Right lung (tissue), 10 donors: ENCODE measurements at places on chromosomes 5 and 9.
A peak's percentile ranks its signal among the peaks of the same experiment; 100 is the strongest.

DNA sequence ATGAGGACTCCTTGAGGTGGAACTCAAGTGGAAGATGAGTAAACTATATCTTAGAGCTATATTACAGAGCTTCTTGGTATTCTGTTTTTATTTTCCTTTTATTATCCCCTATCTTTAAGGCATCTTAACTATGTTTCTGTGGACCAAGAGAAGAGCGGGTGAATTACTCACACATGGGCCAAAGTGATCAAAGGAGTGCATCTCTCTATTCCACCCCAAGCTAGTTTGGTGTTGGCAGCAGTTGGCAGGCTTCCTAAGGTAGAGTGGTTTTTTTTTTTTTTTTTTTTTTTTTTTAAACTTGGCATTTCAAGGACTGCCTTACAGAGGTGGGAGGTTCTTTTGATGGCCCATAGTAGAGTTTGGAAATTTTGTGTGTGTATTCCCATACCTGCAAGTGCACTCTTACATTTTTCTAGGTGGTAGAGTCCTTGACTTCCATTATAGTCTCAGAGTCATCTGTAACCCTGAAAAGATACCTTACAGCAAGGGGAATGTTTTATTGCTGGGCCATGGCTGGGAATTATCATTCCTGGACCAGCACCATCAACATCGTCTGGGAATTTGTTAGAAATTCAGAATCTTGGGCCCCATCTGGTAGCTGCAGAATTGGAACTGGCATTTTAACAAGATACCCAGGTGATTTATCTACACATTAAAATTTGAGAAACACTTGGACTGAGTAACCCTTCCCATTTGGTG, 51.0 kb downstream of the ARHGAP26 start:
- DNase-seq, result no peak

DNA sequence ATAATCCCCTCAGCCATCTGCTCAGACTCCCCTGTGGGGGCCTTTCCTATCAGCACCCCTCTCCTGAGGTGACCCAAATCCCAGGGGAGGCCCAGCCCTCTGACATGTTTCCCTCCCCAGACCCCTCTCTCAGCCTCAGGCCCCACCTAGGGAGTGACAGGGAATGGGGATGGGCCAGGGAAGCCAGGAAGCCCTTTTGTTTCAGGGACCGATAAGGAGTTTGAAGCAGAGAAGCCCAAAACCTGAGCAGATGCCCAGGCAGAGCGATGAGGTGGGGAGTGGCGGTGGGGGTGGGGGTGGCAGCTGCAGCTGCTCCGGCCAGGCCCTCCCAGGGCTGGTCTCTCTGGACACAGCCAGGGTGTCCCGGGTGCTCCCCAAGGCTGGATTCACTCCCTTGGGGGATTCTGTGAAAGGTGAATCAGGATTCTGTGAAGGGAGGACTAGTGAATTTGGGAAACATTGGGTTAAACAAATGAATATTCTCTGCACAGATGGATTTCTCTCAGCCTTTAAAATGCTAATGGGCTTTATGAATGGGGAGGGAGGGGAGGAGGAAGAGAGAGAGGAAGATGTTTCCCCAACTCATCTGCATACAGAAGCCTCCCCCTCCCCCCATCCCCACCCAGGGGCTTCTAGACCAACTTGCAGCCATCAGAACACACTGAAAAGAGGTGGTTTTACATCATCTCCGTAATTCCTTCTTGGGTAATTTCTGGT, 17.4 kb downstream of the AKNA start:
- DNase-seq, result no peak

DNA sequence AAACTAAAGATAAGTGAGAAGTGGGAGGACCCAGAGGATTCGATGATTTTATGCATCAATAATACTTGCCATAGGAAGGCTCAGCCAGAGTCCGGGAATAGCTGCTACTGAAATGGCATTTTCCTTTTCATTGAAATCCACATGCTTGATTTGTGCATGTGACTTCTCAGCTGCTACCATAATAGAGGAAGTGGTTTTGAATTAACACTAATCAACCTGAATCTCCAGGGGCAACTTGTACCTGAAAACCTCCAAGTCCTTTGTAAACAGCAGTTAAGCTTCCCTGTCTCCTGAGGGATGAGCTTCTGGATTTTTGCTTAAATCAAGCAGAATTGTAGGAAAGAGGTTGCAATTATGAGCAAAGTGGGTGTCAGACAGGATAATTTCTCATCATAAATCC, 124.9 kb downstream of the PPP2R2B start:
- no peak for DNase-seq

DNA sequence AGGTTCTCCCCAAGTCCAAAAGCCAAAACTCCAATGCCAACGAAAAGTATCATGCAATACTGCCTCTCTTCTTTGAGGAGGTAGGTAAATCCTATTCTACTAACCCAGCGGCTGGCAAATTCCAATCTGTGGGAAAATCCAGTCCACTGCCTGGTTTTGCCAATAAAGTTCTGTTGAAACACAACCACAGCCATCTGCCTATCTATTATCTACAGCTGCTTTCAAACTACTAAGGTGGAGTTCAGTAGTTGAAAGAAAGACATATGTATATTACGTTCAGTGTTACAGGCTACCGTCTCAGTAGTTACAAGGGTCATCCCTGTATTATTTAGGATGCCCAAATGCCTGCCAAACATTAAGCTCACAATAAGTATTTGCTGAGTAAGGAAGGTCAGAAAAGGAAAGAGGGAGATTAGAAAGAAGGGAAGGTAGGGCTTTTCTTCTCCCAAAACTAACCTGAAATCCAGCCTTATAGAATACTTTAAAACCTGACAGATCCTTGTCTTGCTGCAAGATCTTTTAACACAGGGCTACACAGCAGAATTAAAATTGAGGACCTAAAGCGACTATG, 16.2 kb downstream of the ARL15 start:
- no peak for DNase-seq

GRCh38 chr5:63164339-63164738, 585.7 kb downstream of the LRRC70 start:
- no peak for DNase-seq

GRCh38 chr5:136028782-136029742, at the start of gene TGFBI:
TGFBI (plus strand) TSS chr5:136028988; CDS start chr5:136029056, 68 bp downstream.
- DNase-seq, result peak; percentile 53
